ENCODE measurements at places on chromosomes 13 and 19. TPM values are rescaled to one million over a fixed set of nuclear protein-coding genes. Genes with fewer than 3 reads are reported as not detected.

The C2CD4C gene
- 0.12 TPM for total RNA-seq

The SYT5 gene
- total RNA-seq: not detected

The ZNF837 gene
- 1.9 TPM for total RNA-seq

The LIPE gene
- 32.5 TPM for total RNA-seq

The KLK10 gene
- total RNA-seq: not detected

The POU4F1 gene
- 0.07 TPM for total RNA-seq

The KCNC3 gene
- 2.0 TPM for total RNA-seq

The PCDH20 gene
- not detected for total RNA-seq

The OR7C2 gene
- not detected for total RNA-seq

Data from activated naive CD4-positive, alpha-beta T cell treated with anti-CD3 and anti-CD28 coated beads for 36 hours (primary cell).